ENCODE measurements at places on chromosomes 5 and 9. TPM values are rescaled to one million over a fixed set of nuclear protein-coding genes. Genes with fewer than 3 reads are reported as not detected.

NME5 gene
- total RNA-seq = 6.7 TPM

CDH18 gene
- total RNA-seq = 3.2 TPM

DIPK1B gene
- 10.8 TPM for total RNA-seq

MYOT gene
- 17.2 TPM for total RNA-seq

NFX1 gene
- total RNA-seq = 24.1 TPM

WWC1 gene
- 7.1 TPM for total RNA-seq

PCDHB2 gene
- 3.4 TPM for total RNA-seq

FAM170A gene
- not detected for total RNA-seq

FAM200C gene
- total RNA-seq = 31.2 TPM

PLAA gene
- 28.2 TPM for total RNA-seq

FREM1 gene
- 53.2 TPM for total RNA-seq

PFN3 gene
- total RNA-seq = not detected

INSYN2B gene
- total RNA-seq = 0.26 TPM

- no peak for DNase-seq
Observed at GRCh38 chr9:93662952-93663572, 86.7 kb downstream of the PHF2 start.

- no peak for DNase-seq
Observed at GRCh38 chr5:166172597-166172996, 2118.8 kb upstream of the WWC1 start.

DNA sequence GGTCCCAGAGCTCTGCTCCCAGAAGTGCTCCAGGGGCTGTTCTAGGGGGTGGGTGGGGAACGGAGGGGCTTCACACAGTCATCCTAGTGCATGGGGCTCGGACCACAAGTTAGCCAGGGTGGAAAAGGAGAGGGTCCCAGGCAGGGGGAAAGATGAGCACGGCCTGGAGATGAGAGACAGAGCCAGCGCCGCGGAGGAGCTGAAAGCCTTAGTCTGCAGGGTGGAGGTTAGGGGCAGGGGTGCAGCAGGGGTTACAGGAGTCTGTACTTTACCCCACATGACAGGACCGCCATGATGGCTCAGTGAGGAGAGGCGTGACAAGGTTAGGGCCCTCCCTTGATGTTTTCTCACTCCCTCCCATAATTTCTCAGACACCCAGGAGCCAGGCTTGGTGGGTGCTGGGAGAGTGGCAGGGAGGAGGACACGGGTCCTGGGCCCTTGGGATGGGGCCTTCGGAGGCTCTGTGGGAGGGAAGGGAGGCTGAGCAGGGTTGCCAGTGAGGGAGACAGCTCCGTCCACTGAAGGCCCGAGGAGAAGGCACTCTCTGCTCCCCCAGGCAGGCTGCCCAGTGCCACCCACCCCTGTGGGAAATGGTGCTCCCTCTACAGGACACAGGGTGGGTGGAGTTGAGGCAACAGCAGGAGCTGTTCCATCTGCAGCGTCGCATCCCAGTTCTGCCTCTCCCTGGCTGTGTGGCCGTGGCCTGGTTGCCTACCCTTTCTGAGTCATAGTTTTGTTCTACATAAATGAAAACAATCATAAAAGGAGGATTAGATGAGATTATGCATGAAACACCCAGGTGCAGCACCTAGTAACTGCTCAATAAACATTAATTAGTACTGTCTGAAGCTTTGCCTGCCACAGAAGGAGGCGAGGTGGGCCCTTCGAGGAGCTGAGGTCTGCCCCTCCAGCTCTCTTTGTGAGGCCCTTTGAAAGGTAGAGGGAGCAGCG, 66.2 kb downstream of the NDST1 start:
- DNase-seq = no peak

GRCh38 chr5:126509339-126509738, 85.7 kb downstream of the ALDH7A1 start:
- no peak for DNase-seq

GRCh38 chr9:97363661-97364299, 48.1 kb upstream of the TDRD7 start:
- DNase-seq = no peak

- no peak for DNase-seq
Observed at GRCh38 chr9:129664746-129665388, 580 bp upstream of the PRRX2 start.

- DNase-seq = no peak
Observed at GRCh38 chr5:167229751-167230150, 1061.7 kb upstream of the WWC1 start.

- DNase-seq = no peak
Observed at GRCh38 chr9:90029386-90029785, 424.6 kb downstream of the GADD45G start.

GRCh38 chr5:6338135-6338534, 40.2 kb downstream of the MED10 start:
- DNase-seq = no peak

GRCh38 chr5:163677092-163677491, 171.7 kb downstream of the MAT2B start:
- DNase-seq = no peak

GRCh38 chr5:83197326-83197967, 120.1 kb downstream of the XRCC4 start:
- DNase-seq = no peak

DNA sequence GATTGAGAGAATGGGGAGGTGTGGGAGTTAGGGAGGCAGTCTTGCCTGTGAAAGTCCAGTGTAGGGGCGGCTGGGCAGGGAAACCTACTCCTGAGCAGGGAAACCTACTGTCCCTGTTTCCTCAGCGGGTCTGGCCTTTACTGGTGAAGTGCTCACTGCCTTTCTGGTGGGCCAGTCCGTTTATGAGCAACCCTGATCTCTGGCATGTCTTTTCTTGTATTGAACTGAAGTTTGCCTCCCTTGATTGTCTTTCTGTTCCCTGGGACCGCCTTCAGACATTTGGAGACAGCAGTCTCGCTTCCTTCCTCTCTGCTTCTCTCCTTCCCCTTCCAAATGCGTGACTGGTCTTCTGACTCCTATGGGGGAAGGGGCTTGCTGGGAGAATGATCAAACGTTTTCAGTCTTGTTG, 2.9 kb downstream of the SNX18 start:
- DNase-seq = no peak

GRCh38 chr9:18472435-18472834, 1.5 kb upstream of the ADAMTSL1 start:
- no peak for DNase-seq

DNA sequence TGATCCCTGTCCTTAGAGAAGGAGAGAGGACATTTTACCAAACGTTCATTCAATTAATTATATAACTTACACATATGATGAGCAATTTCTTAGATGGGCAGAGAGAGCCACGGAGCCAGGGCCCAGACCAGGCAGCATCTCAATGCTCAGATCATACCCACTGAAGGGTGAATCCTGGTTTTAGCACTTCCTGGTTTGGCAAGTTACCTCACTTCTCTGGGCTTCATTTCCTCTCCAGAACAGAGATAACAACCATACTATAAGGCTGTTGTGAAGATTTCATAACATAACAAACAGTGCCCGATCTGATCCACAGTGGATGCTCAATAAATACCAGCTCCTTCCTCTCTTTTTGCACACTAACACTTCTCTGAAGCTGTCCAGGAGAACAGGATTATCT, 271.1 kb downstream of the DENND1A start:
- DNase-seq = no peak

GRCh38 chr5:133523013-133523658, 89.2 kb downstream of the FSTL4 start:
- no peak for DNase-seq

GRCh38 chr5:80185095-80185494, 70.8 kb downstream of the SERINC5 start:
- no peak for DNase-seq

GRCh38 chr9:108609227-108609896, 246.4 kb downstream of the ACTL7B start:
- no peak for DNase-seq

DNA sequence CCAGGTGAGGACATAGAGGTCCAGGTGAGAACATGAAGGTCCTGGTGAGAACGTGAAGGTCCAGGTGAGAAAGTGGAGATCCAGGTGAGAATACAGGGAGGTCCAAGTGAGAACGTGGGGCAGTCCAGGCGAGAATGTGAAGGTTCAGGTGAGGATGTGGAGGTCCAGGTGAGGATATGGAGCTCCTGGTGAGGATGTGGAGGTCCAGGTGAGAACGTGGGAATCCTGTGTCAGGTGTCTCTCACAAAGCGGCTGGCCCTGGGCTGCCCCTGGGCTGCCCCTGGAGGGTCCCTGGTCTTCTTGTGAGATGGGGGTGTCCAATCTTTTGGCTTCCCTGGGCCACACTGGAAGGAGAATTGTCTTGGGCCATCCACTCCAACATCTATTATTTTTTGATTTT, 133.4 kb downstream of the MRPL36 start:
- no peak for DNase-seq

GRCh38 chr5:140295414-140295813, 7.5 kb downstream of the PFDN1 start:
- DNase-seq = peak; percentile 54

DNA sequence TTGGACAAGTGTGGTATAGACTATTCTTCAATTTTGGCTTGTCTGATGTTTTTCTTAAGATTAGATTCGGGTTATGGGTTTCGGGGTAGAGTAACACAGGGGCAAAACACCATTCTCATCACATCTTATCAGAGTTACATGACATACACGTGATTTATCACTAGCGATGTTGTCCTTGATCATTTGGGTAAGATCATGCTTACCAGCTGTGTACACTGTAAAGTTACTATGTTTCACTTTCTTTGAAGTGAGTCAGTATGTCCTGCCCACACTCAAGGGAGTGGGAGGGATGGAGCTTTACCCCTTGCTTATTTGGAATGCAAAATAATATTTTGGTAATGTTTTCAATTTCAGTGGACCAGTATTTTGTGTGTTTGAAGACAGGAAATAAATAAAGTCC, 101.8 kb upstream of the TAF11L2 start:
- no peak for DNase-seq

- DNase-seq = no peak
Observed at GRCh38 chr9:99197124-99197630, 24.6 kb downstream of the ALG2 start.

DNA sequence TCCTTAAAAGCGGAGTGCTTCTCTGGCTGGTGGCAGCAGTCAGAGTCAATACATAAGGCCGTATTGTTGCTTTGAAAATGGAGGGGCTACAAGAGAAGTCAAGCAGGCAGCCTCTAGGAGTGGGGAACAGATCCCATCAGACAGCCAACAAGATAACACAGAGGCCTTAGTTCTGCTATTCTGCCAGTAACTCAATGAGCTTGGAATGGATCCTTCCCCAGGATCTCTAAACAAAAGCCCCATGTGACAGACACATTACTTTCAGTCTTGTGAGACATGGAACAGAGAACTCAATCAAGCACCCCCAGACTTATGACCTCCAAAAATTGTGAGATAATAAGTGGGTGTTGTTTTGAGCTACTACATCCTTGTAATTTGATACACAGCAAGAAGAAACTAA, 158.6 kb downstream of the RFX3 start:
- no peak for DNase-seq

- DNase-seq = no peak
Observed at GRCh38 chr9:99977033-99977792, 70.8 kb downstream of the STX17 start.

GRCh38 chr5:64876203-64876602, 107.5 kb downstream of the CWC27 start:
- DNase-seq = no peak

GRCh38 chr5:97735209-97735608, 552.2 kb upstream of the RIOK2 start:
- DNase-seq = no peak

DNA sequence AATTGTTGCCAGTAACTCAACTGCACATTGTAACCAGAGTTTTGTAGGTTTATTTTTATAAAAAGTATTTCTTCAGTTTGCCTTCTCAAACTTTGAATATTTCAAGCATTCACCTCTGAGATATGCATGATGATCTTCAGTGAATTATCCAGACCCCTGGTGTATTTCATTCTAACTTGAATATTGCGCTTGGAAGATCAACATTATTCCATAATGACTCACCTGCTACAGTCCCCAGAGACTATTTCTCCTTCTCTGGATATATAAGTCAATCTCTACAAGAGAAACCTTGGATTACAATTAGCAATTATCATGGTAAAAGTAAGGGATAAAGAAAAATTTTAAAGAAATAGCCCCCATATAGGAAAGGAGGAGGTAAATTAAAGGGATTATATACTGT, 1041.0 kb downstream of the TLE1 start:
- DNase-seq = no peak

DNA sequence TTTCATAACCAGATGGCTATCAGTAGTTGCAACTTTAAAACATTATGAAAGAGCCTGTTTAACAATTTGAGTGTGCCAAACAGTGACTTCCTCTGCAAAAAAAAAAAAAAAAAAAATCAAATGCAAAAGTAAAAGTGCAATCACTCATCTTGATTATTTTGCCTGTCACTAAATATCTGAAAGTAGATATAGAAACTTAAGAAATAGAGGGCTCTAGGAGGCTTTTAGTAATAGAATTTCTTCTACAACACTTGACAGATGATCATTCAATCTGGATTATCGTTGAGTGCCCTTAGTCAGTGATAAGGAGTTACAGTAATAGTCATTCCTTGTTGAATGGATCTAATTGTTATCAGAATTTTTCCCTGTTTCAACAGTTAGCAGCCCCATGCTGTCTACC, 101.8 kb downstream of the CETN3 start:
- DNase-seq = no peak

- no peak for DNase-seq
Observed at GRCh38 chr5:78731884-78732283, 83.3 kb upstream of the LHFPL2 start.

DNA sequence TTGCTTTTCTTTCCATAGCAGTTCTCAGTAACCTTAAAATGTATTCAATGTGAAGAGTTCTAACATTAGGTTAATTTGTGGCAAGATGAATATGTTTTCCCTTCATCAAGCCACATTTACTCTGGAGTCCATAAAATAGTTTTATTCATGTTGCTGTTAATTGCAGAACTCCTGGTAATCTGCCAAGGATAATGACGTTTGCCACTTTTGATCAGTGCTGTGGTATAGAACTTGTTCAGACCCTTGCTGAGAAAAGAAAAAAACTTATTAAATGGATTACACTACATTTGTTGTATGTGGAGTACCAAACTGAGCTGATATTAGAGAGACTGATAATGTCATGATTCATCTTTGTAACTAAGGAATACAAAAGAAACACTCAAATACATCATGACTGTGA, 212.4 kb upstream of the DMAC1 start:
- no peak for DNase-seq
